Stimulated activated CD4-positive, alpha-beta T cell treated with anti-CD3 and anti-CD28 coated beads, Interleukin-2, amount 100 ng/mL, for 24 hours (primary cell): ENCODE measurements at places on chromosomes 16 and 17.

DNA sequence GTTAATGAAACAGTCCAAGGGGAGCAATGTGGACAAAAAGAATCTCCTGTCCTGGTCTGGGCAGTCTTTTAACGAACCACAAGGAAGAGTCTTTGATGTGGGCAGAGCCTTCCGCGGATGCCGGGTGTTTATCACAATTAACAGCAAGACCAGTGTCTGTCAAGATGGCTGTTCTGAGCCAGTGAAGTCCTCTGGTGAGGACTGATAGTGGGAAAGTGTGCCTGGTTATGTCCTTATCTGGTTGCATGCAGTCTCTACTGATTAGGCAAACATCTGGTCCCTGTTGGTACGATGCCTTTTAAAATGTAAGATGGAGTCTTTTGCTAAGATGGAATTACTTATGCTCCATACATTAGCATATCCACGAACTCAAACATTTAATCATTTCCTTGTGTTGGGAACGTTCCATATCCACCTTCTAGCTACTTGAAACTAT is 88.5 kb downstream of the ZNF18 start:
- DNase-seq = no peak

DNA sequence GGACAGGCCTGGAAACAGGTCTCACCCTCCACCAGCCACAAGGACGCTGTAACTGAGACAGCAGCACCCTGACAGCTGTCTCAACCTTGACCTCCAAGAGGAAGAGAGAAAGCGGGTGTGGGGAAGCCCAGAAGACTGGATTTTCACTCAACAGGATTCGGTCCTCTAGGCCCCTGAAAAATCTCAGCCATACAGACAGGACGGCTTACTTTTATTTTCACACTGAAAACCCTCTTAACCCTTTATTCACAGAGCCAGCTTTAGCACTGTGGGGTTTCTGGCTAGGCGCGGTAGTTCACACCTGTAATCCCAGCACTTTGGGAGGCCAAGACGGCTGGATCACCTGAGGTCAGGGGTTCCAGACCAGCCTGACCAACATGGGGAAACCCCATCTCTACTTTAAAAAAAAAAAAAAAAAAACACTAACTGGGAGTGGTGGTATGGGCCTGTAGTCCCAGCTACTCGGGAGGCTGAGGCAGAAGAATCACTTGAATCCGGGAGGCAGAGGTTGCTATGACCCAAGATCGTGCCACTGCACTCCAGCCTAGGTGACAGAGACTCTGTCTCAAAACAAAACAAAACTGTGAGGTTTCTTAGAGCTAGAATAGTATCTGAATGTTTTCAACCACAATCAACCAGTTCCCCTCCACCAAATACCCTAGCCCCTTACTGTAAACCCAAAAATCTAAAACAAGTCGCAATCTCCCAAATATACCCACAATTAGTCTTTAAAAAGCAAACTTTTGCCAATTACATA is 5.3 kb downstream of the ANKRD11 start:
- no peak for DNase-seq

DNA sequence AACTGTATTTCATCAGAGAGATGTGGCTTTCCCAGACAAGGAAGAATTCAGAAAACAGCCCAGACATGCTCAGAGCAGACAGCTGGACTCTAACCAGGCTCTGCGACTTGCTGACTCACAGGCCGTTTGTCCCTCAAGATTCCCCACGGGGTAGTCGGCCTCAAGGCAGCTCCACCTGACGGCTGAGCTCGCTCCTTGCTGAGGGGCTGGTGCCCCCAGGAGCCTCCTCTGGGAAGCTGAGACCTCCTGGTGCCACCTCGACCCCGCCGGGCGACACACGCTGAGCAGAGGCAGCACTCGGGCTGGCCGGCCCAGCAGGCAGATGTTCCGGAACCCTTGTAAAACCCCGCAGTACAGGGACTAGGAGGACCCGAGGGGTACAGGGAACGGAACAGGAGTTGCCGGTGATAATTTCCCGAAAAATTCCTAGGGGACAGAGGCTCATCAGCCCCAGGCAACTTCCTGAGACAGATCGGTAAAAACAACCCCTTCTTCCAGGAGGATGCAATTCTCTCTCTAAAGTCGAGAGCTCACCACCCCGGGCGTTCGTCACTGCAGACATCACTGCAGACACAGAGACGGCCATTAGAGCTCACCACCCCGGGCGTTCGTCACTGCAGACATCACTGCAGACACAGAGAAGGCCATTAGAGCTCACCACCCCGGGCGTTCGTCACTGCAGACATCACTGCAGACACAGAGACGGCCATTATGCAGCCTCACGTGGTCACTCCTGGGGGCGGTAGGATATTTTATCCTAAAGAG is 19.9 kb downstream of the RPH3AL start:
- no peak for DNase-seq

DNA sequence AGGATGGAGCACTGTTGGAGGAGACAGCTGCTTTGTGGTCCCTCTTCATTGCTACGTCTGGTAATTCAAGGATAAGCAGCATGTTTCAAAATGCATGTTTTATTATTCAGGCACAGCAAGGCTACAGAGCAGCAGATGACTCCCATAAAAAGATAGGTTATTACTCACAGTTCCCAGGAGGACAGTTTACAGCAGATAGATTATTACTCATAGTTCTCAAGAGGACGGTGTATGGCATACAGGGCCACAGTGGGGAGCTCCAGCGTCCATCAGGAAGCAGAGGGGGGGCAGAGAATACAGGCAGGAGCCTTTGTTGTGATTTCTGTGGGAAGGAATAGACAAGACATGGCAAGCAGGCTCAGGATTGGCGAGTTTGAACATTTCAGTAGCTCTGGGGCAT is 72.9 kb downstream of the DNAH9 start:
- DNase-seq = no peak

- DNase-seq = no peak
Measured at GRCh38 chr16:67040906-67041305, 12.0 kb downstream of the CBFB start.

DNA sequence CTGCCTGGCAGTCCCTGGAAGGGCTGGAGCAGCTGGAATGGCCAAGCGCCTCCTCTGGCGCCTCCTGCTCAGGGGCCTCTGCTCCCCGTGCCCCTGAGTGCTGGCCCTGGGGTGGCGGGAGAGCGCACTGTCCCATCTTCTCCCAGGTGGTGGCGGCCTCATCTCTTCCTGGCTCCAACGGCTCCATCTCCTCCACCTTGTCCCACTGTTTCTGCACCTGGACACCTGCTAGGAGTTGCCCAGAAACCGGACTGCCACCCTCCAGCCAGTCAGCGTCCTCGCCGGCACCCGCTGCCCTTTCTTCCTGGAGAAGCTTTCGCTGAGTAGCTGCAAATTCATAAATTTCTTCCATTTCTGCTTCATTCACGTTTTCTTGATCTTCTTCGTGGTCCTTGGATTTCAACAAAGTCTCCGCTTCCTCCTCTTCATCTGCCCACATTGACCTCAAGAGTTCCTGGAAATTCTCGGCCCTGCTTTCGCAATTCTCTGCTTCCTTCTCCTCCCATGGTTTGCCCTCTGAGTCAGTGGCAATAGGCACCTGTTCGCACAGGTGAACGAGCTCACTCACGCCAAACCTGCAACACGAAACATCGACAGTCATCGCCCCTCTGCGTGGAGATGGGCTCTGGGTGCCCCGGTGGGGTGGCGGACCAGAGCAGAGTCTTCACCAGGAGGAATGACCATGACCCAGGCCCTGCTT is 13.7 kb upstream of the NLRC3 start:
- no peak for DNase-seq

- DNase-seq = no peak
Measured at GRCh38 chr17:1918346-1919162, 88.7 kb downstream of the RPA1 start.

DNA sequence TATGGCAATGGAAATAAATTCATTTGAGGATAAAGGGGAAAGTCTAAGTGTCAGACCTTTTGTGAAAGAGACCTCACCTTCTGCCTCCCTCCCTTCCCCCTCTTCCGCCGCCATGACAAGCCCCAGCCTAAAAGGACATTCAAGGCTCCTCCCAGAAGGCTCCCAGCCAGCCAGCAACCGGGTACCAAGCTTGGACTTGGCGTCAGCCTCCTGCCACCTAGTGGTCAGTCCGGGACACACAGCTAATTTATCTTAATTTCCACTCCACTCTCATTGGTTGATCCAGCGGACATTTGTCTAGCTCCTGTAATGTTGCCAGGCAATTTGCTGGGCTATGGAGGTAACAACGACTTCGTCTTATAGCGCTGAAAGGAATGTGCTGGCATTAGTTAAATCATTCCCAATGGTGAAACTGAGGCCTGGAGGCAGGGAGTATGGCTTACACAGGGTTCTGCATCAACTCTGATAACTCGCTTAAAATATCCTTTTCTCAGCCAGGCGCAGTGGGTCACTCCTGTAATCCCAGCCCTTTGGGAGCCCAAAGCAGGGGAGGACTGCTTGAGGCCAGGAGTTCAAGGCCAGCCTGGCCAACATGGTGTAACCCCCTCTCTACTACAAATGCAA is 19.3 kb upstream of the CLEC3A start:
- DNase-seq = peak; percentile 79

DNA sequence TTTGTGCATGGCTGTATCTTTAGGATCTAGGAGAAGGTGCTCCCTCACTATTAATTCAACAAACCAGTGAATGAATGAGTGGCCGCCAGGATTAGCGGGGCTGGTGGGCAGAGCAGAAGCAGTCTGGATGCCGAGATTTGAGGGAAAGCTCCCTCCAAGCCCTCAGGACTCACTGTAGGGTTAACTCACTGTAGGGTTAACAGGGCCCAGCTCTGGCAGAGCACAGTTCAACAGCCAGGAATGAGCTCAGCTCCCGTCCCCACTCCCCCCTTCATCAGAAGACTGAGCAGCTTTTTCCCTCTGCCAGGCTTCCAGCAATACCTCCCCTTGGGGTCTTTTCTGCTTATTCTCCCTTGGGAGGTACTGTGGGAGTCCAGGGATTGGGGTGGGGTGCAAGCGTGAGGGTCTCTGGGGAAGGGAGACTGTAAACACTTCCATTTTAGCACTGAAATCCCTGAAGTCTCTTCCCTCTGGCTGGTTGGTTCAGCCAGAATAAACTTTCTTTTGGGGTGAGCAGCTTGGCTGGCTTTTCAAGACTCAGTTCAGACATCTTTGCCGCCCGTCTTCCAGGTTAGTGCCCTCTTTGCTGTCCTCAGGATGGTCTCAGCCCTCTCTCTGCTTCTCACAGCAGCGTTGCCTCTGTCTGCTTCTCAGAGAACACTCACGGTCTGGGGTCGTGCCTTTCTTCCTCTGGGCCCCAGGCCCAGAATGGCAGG is 53.7 kb upstream of the WSB1 start:
- DNase-seq = no peak

- no peak for DNase-seq
Measured at GRCh38 chr17:73257516-73257915, 4.2 kb downstream of the CPSF4L start.

DNA sequence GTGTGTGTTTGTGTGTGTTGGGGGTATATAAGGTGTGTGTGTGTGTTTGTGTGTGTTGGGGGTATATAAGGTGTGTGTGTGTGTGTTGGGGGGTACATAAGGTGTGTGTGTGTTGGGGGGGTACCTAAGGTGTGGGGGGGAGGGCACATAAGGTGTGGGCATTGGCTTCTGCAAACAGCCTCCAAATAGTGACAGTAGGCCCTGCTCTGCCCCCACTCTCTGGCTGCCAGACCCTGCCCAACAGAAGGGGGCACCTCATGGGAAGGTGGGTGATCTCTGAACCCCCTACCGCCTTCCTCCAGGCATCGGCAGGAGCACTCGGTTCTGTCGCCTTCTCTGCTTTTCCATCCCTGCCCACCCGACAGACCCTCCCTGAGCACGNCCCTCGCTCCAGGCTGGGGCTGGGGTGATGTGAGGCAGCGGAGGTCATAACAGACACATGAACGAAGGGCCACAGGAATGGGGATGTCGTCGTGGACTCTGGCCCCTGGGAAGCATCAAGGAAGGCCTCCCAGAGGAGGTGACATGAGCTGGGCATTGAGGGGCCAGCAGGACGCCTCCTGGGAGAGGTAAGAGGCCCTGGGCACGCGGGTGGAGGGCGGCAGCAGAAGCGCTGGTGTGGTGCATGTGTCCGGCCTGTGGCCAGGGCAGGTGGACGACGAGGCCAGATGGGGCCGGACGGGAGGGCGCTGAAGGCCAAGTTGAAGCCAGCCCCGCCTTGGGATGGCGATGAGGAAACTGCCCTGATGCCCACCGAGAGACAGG is 136.6 kb upstream of the RPH3AL start:
- DNase-seq = peak; percentile 33

GRCh38 chr16:87216841-87217275 is 100.3 kb downstream of the C16orf95 start:
- DNase-seq = no peak

DNA sequence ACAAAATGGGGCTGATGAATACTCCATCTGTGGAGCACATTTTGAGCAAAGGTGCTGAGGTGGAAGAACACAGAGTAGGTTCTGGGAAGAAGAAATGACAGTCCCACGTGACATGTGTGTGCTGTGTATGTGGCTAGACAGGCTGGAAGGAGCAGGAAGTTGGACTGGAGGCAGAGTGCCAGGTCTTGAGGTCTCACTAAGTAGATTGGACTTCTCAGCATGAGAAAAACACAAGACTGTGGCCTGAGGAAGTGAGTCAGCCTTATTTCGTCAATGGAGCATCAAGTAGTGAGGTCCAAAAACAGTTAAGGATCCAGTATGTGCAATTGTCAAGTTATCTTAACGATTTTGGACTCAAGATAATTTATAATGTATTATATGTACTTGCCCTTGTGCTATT is 736.5 kb downstream of the KCNJ2 start:
- no peak for DNase-seq

DNA sequence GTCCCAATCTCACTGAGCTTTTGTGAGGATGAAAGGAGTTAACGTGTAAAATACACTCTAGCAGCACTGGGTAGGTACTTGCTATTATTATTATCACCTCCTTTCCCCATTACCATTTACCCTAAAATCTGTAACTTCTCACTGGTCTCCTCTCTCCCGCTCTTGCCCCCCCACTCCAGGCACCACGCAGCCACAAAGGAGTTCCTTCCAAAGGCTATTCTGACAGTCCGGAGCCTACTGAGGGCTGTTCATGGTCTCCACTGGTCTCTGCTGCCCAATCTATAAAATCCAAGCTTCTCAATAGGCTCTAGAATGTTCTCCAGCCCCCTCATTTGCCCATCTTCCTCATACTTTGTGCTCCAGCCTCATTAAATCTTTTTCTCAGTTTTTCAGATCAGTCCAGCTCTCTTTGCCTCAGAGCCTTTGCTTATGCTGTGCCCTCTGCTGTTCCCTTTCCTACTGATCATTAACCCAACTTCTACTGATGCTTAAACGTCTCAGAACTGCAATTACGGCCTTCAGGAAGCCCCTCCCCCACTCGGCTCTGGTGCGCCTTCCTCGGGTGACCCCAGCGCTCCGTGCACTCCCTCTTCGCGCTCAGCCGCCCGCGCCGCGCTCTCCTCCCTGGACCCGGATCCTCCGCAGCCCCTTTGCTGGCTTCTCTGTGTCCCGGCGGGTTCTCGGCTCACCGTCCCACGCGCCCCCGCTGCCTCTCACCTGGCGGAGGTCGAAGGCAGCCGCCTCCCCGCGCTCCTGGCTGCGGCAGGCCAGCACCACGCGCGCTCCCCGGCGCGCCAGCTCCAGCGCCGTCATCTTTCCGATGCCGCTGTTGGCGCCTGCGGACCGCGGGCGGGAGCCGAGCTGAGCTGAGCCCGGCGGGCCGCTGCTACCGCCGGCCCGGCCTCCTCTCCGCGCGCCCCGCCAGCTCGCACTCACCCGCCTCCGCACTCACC is 737 bp downstream of the DHRS13 start:
- DNase-seq = peak; percentile 71
